Esophagus squamous epithelium (tissue), 5 donors: ENCODE measurements at places on chromosomes 16 and 17. TPM values are rescaled to one million over a fixed set of nuclear protein-coding genes. Genes with fewer than 3 reads are reported as not detected.

SSTR5 gene
- total RNA-seq = not detected

CDK3 gene
- total RNA-seq = 2.9 TPM

CCL1 gene
- not detected for total RNA-seq

AGRP gene
- total RNA-seq = not detected

KRT222 gene
- 0.79 TPM for total RNA-seq

DPEP2 gene
- 4.0 TPM for total RNA-seq

SLC6A2 gene
- not detected for total RNA-seq

SLC13A2 gene
- total RNA-seq = not detected
